ENCODE measurements at places on chromosomes 5 and 9. TPM values are rescaled to one million over a fixed set of nuclear protein-coding genes. Genes with fewer than 3 reads are reported as not detected.

DNA sequence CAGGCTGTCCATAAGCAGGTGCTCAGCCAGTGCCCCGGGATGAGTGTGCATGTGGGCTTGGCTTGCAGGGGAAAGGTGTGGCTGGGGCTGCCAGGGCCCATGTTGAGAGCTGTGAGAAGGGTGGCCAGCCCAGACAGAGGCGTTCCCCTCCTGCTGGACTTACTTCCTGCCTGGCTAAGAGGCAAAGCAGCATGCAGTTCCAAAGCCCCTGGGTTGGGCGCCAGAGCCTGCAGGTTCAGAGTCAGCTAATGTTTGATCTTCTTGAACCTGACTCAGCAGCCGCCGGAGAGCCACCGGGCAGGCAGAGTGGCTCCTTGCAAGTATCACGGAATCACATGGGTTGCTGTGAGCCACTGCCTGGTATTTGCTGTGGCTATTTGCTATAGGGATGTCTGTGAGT, 168.4 kb upstream of the MAP1B start:
- no peak for DNase-seq

DNA sequence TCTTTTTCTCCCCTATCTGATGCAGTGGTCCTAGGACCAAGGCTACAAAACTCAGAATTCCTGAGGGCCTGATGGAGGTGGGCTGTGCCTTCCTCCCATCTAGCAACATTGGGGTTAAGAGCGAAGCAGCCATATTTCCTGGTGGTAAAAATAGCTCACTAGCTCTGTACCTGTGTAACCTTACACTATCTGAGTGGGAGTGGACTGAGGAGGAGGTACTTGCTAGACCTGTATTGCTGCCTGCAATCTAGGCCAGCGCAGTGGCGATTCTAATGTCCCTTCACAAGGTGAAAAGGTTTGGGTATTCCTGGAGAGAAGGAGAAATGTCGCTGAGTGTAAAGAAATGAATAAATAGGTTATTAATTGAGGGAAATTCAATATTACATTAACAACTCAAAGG, 80.2 kb upstream of the LIFR start:
- DNase-seq, result no peak

DNA sequence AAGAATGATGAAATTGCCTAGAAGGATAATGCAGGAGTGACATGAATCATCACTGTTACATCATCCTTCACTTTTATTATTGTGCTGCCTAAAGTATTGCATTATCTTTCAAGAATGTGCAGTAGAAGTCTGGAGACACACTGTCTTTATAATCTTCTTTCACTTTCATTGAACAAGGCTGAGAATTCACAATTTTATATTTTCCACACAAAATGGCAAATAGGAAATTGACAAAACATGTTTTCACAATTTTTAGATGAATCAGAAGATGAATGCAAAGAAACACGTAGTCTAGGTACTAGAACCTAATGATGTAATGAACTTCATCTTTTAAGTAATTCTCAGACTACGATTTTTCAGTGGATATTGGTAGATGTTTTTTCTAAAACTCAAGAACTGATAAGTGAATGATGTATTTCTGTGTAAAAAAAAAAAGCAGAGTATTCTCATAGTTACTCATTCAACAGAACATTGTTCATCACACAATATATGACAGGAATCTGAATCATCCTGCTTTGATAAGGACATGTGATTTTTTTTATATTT, 131.5 kb upstream of the GRHPR start:
- DNase-seq, result no peak

- DNase-seq, result no peak
Measured at GRCh38 chr9:95073918-95074317, 243.6 kb downstream of the FANCC start.

GRCh38 chr9:12705738-12706391, 12.7 kb downstream of the TYRP1 start:
- no peak for DNase-seq

GRCh38 chr5:169745441-169746146, 108.5 kb downstream of the DOCK2 start:
- DNase-seq, result no peak

- DNase-seq, result no peak
Measured at GRCh38 chr5:3343911-3344310, 251.7 kb upstream of the IRX1 start.

GRCh38 chr9:90998573-90998972, 197.0 kb downstream of the SYK start:
- no peak for DNase-seq

Gene SH3PXD2B
- polyA plus RNA-seq, result 27.1 TPM

Gene PCDHB13
- polyA plus RNA-seq, result 5.9 TPM
